Activated naive CD8-positive, alpha-beta T cell treated with anti-CD3 and anti-CD28 coated beads, Interleukin-2, amount 10 ng/mL, durations not matched to agents 7 days and 5 days (primary cell): ENCODE measurements at places on chromosomes 5 and 9. TPM values are rescaled to one million over a fixed set of nuclear protein-coding genes. Genes with fewer than 3 reads are reported as not detected.

FGF1 gene
- total RNA-seq: not detected

- no peak for DNase-seq
Observed at GRCh38 chr5:9344751-9345240, 201.1 kb downstream of the SEMA5A start.

DNA sequence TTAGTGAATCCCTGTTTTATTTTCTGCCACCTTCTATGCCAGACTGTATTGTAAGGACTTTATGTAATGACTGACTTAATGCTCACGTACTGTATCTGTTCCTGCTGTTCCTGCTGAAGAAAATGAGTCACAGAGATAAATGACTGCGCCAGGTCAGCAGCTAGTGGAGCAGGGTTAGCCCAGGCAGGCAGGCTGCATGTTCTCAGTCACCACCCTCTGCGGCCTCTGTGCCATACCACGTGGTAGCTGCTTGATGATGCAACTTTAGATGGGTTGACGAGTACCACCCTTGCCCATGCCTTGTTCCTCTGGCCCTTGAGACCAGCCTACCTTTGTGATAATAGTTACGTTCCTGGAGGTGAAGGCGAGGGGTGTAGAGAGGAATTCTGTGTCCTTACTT is 161.9 kb downstream of the TRIO start:
- no peak for DNase-seq

- DNase-seq: no peak
Observed at GRCh38 chr5:39598661-39599248, 174.0 kb upstream of the DAB2 start.

ATOSB gene
- 16.6 TPM for total RNA-seq

GRCh38 chr9:25964239-25964638 is 286.0 kb upstream of the TUSC1 start:
- DNase-seq: no peak
